ENCODE measurements at places on chromosomes 3 and 15. TPM values are rescaled to one million over a fixed set of nuclear protein-coding genes. Genes with fewer than 3 reads are reported as not detected.
A peak's percentile ranks its signal among the peaks of the same experiment; 100 is the strongest.

- H3K4me1 ChIP-seq = no peaks in the 10 kb centered on the region
- no peak overlapping the region for H3K27ac ChIP-seq
- peaks cover 25% of the 10 kb centered on the region for H3K27me3 ChIP-seq
- no peaks in the 10 kb centered on the region for H3K36me3 ChIP-seq
- H3K4me3 ChIP-seq = no peak overlapping the region
These were observed 40.2 kb upstream of the FAM107A start for GRCh38 chr3:58617338-58617761.

- peak overlapping the region; percentile 78 for H3K27ac ChIP-seq
- DNase-seq = no peak
- H3K4me3 ChIP-seq = peak overlapping the region; percentile 92
- no peaks in the 10 kb centered on the region for H3K36me3 ChIP-seq
- peaks cover 31% of the 10 kb centered on the region for H3K4me1 ChIP-seq
These were observed 603 bp downstream of the SCAPER start for GRCh38 chr15:76904461-76905012.

GRCh38 chr15:101615986-101616848 is 36.0 kb downstream of the TM2D3 start:
- peak overlapping the region; percentile 62 for H3K27ac ChIP-seq
- peaks cover 17% of the 10 kb centered on the region for H3K27me3 ChIP-seq
- peaks cover 29% of the 10 kb centered on the region for H3K4me1 ChIP-seq
- no peaks in the 10 kb centered on the region for H3K36me3 ChIP-seq

DNA sequence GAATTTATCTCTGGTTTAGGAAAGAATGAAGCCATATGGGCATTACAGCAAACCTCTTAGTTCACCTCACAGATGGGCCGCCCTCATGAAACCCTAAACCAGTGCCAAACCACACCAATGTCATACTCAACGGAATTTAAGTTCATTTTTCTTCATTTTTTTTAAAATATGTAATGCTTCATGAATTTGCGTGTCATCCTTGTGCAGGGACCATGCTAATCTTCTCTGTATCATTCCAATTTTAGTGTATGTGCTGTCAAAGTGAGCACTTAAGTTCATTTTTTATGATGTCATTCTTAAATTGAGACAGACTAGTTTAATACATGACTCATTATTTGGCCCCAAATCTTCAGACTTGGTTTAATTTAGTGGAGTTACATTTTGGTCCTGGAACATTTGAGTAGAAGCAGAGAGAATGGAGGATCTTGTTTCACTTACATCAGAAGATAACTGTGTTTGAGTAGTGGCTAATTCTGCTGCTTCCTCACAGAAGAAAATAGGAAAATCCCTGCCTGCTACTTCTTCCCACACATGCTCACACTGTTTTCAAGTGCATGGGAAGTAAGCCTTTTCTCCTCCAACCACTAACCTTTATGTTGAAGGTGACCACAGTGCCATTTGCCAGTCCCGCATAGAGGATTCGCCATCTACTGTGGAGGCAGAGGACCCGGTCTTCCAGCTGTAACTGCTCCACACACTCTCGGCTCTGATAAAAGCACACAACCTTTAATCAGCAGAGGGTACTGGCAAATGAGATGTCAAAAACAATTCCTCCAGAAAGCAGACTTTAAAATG is 63.3 kb downstream of the ZNF106 start:
- no peak overlapping the region for H3K4me3 ChIP-seq
- peaks cover 53% of the 10 kb centered on the region for H3K36me3 ChIP-seq
- H3K27ac ChIP-seq = peak overlapping the region; percentile 72
- peak; percentile 92 for DNase-seq
- no peaks in the 10 kb centered on the region for H3K27me3 ChIP-seq

DNA sequence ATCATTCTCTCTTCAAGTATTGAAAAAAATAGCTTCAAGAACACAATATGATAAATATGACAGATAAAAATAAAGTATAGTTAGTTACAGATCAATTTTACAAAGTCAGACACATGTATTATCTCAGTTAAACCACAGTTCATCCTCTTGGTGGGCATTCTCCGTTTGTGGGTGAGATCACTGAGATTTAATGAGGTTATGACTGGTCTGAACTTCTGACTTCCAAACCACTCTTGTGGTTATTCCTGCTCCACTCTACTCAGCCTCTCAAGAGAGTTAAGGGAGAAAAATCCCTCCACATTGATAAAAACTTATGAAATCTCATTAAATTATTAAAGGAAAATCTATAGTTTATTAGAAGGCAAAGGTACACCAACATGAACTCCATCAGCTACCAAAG is 229.9 kb upstream of the LRTM1 start:
- H3K4me3 ChIP-seq = no peak overlapping the region
- H3K36me3 ChIP-seq = no peaks in the 10 kb centered on the region
- H3K27me3 ChIP-seq = peaks cover under 1% of the 10 kb centered on the region
- H3K4me1 ChIP-seq = peaks cover 58% of the 10 kb centered on the region
- DNase-seq = peak; percentile 54
- H3K27ac ChIP-seq = no peak overlapping the region

DNA sequence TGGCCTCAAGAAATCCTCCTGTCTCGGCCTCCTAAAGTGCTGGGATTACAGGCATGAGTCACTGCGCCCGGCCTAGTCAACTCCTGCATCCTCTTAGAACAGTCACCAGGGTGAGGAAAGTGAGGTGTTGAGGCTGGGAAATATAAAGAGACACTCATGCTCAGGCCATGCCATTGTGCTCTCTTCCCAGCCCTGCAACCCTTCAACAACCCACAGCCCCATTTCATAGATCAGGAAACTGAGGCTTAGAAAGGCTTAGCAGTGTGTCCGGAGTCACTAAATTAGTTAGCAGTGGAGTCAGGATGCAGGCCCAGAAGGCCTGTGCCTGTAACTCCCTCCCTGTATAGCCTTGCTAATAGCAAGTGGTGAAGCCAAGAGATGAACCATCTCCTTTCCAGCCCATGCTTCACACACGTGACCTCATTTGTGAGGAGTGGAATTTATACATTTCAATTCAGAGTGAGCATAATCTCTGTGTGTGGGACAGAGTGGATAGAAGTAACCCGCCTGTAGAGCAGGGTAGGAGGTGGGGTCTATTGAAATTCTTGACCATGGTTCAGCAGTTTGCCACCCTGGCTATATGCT is 51.7 kb upstream of the USP3 start:
- no peaks in the 10 kb centered on the region for H3K36me3 ChIP-seq
- H3K27ac ChIP-seq = no peak overlapping the region
- H3K4me3 ChIP-seq = no peak overlapping the region
- peaks cover 4% of the 10 kb centered on the region for H3K27me3 ChIP-seq
- no peak for DNase-seq

GRCh38 chr3:112333381-112334317 is 693 bp downstream of the CD200 start:
- H3K27me3 ChIP-seq = peaks cover 34% of the 10 kb centered on the region
- H3K4me3 ChIP-seq = peak overlapping the region; percentile 77
- DNase-seq = no peak
- H3K36me3 ChIP-seq = no peaks in the 10 kb centered on the region

DNA sequence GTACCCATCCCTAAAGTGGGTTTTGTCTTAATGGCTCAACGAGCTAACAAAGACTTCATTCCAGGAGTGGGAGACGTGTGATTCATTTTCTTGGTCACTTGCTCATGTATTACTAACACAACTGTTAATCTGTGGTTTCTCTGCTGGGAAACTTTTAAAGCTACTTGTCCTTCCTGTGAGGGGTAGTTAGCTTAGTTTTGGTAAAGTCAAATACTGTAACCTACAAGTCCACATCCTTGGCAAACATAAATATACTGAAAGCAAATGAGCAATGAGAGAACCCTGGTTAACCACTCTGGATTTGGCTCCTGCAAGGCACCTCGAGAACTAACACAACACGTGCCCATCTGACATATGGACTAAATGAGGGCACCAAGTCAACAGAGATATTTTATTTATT is 19.9 kb downstream of the NOX5 start:
- H3K27me3 ChIP-seq = peaks cover 12% of the 10 kb centered on the region
- H3K4me3 ChIP-seq = no peak overlapping the region
- H3K4me1 ChIP-seq = peaks cover 29% of the 10 kb centered on the region
- no peaks in the 10 kb centered on the region for H3K36me3 ChIP-seq

DNA sequence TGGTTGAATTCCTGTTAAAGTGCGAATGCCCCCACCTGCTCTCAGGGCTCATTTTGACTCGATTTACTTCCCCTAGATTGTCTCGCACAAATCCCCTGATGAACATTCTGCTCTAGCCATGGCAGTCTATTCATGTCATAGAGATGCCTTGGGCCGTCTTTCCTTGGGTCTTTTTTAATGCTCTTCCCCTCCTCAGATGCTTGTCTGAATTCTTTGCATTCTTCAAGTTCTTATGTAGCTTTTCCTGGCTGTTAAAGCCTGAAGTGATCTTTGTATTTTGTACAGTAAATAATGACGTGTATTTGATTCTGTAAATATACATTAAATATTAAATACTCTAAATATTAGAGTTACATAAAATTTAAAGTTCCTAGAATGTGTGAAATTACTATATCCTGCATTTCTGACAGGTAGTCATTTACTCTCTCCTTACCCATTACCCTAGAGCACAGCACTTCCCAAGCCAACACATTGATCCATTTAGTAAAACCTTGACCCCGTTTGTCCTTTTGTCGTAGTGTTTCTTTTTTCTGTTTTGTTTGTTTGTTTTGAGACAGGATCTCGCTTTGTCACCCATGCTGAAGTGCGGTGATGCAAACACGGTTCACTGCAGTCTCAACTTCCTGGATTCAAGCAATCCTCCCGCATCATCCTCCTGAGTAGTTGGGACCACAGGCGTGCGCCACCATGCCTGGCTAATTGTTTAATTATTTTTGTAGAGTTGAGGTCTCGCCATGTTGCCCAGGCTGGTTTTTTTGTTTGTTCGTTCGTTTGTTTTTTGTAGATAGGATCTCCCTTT is 47.9 kb downstream of the YEATS2 start:
- peak overlapping the region; percentile 36 for H3K27ac ChIP-seq
- peaks cover 19% of the 10 kb centered on the region for H3K4me1 ChIP-seq
- DNase-seq = peak; percentile 3

- H3K4me3 ChIP-seq = no peak overlapping the region
- H3K4me1 ChIP-seq = no peaks in the 10 kb centered on the region
- H3K36me3 ChIP-seq = no peaks in the 10 kb centered on the region
- no peaks in the 10 kb centered on the region for H3K27me3 ChIP-seq
These were observed 308.3 kb downstream of the GAP43 start for GRCh38 chr3:115931581-115931980.

GRCh38 chr3:107945417-107946094 is 145.3 kb downstream of the CD47 start:
- no peaks in the 10 kb centered on the region for H3K36me3 ChIP-seq
- peaks cover 13% of the 10 kb centered on the region for H3K4me1 ChIP-seq
- DNase-seq = no peak
- peaks cover 9% of the 10 kb centered on the region for H3K27me3 ChIP-seq

DNA sequence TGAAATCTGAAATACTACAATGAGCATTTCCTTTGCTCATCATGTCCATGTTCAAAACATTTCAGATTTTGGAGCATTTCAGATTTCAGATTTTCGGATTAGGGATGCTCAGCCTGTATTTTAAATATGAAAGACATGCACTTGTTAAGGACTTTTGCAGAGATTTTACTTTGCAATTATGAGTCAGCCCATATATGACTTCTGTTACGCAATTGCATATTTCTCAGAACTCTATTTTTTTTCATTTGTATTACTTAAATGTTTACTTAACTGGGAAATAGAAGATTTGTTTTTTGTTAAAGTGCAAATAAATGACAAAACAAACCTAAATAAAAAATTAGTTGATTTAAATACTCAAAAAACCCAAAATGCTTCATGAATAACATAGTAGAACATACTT is 376.2 kb downstream of the ZBTB20 start:
- H3K27ac ChIP-seq = no peak overlapping the region
- no peak overlapping the region for H3K4me3 ChIP-seq
- H3K4me1 ChIP-seq = peaks cover 9% of the 10 kb centered on the region
- no peaks in the 10 kb centered on the region for H3K27me3 ChIP-seq

DNA sequence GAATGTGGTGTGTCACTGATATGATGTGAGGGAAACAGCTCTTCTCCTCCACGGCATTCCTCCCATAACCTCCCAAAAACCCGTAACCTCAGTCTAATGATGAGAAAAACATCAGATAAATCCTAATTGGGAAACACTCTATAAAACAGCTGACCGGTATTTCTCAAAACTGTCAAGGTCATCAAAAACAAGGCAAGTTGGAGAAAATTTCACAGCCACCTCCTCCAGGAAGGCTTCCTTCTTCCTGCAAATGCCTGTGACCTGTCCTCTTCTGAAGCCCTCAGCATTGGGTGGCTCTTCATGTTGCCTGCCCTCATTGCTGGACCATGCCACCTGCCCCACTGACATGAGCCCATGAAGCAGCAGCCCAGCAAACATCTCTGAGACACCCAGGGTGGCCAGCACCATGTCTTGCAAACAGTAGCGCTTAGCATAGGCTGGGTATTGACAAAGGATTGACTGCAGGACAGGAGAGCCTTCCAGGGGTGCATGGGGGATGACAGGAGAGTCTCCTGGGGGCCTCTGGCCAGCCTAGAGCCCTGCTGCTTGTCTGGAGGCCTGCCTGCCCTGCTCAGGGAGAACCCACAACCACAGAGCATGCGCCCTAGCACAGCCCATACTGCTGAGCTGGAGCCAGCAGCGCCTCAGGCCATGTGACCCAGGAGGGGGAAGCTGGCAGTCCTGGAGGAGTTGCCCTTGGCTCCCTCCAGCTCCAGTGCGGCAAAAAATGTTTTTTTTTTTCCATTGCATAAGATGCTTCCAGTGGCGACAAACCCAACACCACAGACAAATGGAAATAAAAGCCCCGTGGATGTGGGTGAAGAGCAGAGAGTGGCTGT is 49.7 kb downstream of the XXYLT1 start:
- H3K4me3 ChIP-seq = no peak overlapping the region
- no peaks in the 10 kb centered on the region for H3K27me3 ChIP-seq
- H3K4me1 ChIP-seq = peaks cover 30% of the 10 kb centered on the region
- 0 out of 2 replicates have a peak, but pooled peaks cover 5% of the 10 kb centered on the region for H3K36me3 ChIP-seq
- DNase-seq = no peak
- H3K27ac ChIP-seq = peak overlapping the region; percentile 64

DNA sequence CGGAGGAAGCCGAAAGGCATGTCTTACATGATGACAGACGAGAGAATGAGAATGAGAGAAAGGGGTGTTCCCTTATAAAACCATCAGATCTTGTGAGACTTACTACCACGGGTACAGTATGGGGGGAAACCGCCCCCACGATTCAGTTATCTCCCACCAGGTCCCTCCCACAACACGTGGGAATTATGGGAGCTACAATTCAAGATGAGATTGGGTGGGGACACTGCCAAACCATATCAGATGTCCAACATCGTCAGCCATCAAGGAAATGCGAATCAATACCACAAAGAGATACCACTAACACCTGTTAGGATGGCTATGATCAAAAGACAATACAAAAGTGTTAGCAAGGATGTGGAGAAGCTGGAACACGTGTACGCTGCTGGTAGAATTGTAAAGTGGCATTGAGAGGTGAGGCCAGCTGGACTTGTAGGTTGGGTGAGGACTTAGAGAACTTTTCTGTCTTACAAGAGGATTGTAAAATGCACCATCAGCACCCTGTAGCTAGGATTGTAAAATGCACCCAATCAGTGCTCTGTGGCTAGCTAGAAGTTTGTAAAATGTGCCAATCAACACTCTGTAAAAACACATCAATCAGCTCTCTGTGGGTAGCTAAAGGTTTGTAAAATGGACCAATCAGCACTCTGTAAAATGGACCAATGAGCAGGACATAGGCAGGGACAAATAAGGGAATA is 37.5 kb downstream of the VGLL4 start:
- H3K4me1 ChIP-seq = peaks cover 99% of the 10 kb centered on the region
- H3K27ac ChIP-seq = peak overlapping the region; percentile 91
- H3K27me3 ChIP-seq = peaks cover 2% of the 10 kb centered on the region
- H3K4me3 ChIP-seq = no peak overlapping the region
- no peak for DNase-seq

Gene BLM
- 5.3 TPM for total RNA-seq

Gene BNIP2
- total RNA-seq = 60.9 TPM

Gene GOLGA8T
- not detected for total RNA-seq

Gene RAD54L2
- 17.7 TPM for total RNA-seq

Data from HFFc6 (cell line).